ENCODE measurements at places on chromosomes 16 and 17. TPM values are rescaled to one million over a fixed set of nuclear protein-coding genes. Genes with fewer than 3 reads are reported as not detected.

GRCh38 chr16:54098247-54098646 lies 188.3 kb downstream of the IRX3 start:
- DNase-seq, result no peak
- no peak overlapping the region for H3K4me3 ChIP-seq
- peaks cover 2% of the 10 kb centered on the region for H3K36me3 ChIP-seq
- no peaks in the 10 kb centered on the region for H3K27me3 ChIP-seq

DNA sequence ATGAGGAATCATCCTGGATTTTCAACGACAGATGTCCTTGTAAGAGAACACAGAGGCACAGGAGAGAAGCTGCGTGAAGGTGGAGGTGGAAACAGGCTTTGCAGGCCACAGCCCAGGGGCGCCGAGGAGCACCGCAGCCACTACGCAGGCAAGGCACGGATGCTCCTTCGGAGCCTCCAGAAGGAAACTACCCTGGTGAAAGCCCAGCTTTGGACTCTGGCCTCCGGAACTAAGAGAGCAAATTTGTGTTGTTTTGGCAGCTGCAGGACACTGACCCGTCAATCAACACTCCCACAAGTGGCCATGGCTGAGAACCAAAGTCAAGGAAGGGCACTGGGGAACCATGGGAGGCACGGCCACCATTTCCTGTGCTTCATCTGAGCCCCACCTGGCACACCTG lies 3.4 kb downstream of the ARL16 start:
- no peak for DNase-seq
- no peaks in the 10 kb centered on the region for H3K27me3 ChIP-seq
- H3K27ac ChIP-seq, result peak overlapping the region; percentile 23

GRCh38 chr16:87635541-87636049 lies 33.3 kb downstream of the JPH3 start:
- H3K4me1 ChIP-seq, result peaks cover 10% of the 10 kb centered on the region
- peaks cover 36% of the 10 kb centered on the region for H3K27me3 ChIP-seq
- no peak for DNase-seq
- H3K27ac ChIP-seq, result no peak overlapping the region
- no peak overlapping the region for H3K4me3 ChIP-seq

DNA sequence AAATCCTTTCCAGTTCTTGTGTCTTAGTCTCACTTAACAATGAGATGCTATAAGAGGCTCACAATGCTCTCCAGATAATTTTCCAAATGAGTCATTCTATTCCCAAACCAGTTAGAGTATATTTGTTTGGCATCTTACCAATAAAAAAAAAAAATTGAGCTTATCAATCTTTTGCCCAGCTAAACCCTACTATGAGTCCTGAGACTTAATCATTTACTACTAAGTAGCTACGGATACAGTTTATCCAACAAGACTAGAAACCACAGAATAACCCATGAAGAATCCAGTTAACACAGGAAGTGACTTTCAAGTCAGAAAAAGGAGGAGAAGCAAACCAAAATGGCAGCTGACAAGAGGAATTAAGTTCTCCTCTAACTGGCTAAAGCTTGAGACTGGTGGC lies 330.3 kb upstream of the XYLT1 start:
- no peak for DNase-seq
- no peaks in the 10 kb centered on the region for H3K36me3 ChIP-seq
- no peaks in the 10 kb centered on the region for H3K27me3 ChIP-seq
- H3K4me3 ChIP-seq, result no peak overlapping the region

GRCh38 chr17:20988896-20989295 lies 53.9 kb downstream of the USP22 start:
- H3K36me3 ChIP-seq, result peaks cover 9% of the 10 kb centered on the region
- H3K4me1 ChIP-seq, result peaks cover 40% of the 10 kb centered on the region
- no peaks in the 10 kb centered on the region for H3K27me3 ChIP-seq
- no peak for DNase-seq
- no peak overlapping the region for H3K4me3 ChIP-seq

GRCh38 chr17:37179893-37180292 lies 195.9 kb upstream of the C17orf78 start:
- no peak overlapping the region for H3K4me3 ChIP-seq
- DNase-seq, result no peak
- H3K27ac ChIP-seq, result peak overlapping the region; percentile 59
- peaks cover 11% of the 10 kb centered on the region for H3K36me3 ChIP-seq
- H3K4me1 ChIP-seq, result peaks cover 52% of the 10 kb centered on the region

- no peaks in the 10 kb centered on the region for H3K27me3 ChIP-seq
- peaks cover 14% of the 10 kb centered on the region for H3K36me3 ChIP-seq
- DNase-seq, result no peak
- H3K27ac ChIP-seq, result no peak overlapping the region
- H3K4me3 ChIP-seq, result no peak overlapping the region
Observed at GRCh38 chr17:21535686-21536375, 156.5 kb upstream of the KCNJ18 start.

DNA sequence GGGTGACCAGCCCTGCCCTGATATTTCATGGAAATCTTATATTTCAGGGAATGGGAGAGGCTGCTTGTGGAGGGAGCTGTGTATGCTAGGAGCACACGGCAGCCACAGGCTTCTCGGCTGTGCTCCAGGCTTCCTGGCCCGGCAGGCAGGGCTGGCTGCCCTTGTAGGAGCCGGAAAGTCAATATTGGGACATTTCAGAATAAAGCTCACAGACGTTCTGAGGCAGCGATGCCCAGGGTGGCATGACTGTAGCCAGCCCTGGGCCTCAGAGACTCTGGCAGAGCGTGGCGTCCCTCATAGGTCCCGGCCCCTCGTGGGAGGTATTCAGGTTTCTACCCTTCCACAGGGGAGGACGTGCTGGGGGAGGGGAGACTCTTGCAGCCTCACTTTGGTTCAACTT lies 65.7 kb downstream of the BANP start:
- peaks cover 26% of the 10 kb centered on the region for H3K36me3 ChIP-seq
- H3K4me1 ChIP-seq, result peaks cover 44% of the 10 kb centered on the region
- DNase-seq, result no peak
- no peaks in the 10 kb centered on the region for H3K27me3 ChIP-seq

DNA sequence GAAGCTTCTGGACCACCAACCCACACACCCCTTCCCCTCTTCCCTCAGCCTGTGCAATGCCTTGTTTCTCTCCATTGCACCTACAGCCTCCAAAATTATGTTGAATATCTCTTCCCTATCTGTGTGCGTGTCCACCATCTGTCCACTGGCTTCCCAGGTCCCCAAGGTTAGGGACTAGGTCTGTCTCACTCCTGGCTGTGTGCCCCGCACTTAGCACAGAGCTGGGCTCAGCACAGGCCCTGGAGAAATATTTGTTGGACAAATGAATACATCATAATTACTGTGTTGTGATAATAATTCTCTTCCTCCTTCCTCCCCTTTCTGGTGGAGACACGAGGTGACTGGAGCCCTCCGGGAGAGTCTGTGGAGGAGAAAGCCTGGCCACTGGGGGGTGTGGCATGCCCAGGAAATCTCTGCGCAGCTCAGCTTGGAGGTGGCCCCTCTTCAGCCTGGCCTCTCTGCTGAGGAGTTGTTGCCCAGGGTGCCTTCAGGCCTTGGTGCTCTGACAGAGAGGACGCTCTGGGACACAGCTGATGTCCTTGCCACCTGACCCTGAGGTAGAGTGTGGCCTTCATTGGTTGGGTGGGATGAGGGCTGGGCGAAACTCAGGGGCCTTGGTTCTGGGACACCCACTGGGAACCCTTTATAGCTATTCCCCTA lies 3.3 kb upstream of the BRD7 start:
- H3K27ac ChIP-seq, result no peak overlapping the region
- peaks cover 15% of the 10 kb centered on the region for H3K4me1 ChIP-seq
- no peaks in the 10 kb centered on the region for H3K36me3 ChIP-seq
- H3K4me3 ChIP-seq, result no peak overlapping the region

GRCh38 chr17:76176701-76177574 lies 35.9 kb upstream of the FOXJ1 start:
- H3K27me3 ChIP-seq, result no peaks in the 10 kb centered on the region
- no peaks in the 10 kb centered on the region for H3K4me1 ChIP-seq
- H3K36me3 ChIP-seq, result no peaks in the 10 kb centered on the region
- no peak overlapping the region for H3K4me3 ChIP-seq
- no peak overlapping the region for H3K27ac ChIP-seq
- DNase-seq, result no peak

DNA sequence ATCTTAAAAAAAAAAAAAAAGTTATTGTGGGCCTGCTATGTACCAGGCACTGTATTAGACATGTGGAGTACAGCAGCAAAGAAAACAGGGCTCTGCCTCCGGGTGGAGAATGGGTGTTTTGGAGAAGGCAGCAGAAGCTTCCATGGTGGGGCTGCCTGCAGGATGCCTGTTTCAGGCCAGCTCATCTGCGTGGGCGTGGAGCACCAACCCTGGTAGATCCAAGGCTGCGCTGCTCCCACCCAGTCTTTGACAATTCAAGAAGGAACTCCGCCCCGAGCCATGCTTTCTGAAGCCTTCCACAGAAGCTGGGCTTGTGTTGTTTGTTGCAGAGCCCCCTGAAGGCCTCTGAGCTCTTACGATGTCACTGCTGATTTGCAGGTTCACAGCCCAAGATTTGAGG lies 23.2 kb upstream of the CACNG1 start:
- H3K36me3 ChIP-seq, result no peaks in the 10 kb centered on the region
- no peak overlapping the region for H3K4me3 ChIP-seq
- DNase-seq, result no peak

DNA sequence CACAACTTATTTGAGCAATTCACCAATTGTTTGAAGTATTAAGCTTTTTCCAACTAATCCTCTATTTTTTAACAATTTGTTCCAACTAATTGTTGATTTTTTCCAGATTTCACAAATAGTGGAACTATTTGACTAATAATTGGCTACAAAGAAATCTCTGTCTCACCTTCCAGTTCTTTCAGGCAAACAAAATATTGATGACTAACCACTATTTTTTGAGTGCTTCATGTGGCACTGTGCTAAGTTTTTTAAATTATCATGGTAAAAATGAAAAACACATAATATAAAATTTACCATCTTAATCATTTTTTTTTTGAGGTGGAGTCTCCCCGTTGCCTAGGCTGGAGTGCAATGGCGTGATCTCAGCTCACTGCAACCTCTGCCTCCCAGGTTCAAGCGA lies 24.6 kb upstream of the GRIN2A start:
- no peaks in the 10 kb centered on the region for H3K27me3 ChIP-seq
- DNase-seq, result no peak
- H3K27ac ChIP-seq, result no peak overlapping the region
- H3K4me3 ChIP-seq, result no peak overlapping the region
- H3K4me1 ChIP-seq, result no peaks in the 10 kb centered on the region

DNA sequence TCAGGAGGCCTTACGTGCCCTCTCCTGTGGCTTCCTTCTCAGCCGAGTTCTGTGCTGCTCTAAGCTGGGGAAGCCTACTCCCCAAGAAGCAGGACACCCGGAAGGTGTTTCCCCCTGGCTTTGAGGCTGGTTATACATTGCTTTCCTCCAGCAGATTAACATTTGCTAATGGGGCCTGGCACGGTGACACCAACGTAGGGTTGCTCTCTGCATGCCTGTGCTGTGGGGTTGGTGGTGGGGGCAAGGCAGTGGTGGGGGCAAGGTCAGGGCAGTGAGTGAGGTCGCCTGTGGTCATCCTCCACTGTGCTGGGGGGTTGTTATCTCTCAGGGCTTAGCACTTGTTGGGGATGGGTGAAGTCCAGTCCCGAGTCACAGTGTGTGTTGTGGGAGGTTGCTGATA lies 4.2 kb downstream of the USP6 start:
- H3K4me3 ChIP-seq, result no peak overlapping the region
- H3K4me1 ChIP-seq, result peaks cover 2% of the 10 kb centered on the region
- H3K27ac ChIP-seq, result no peak overlapping the region
- DNase-seq, result no peak
- H3K27me3 ChIP-seq, result peaks cover 5% of the 10 kb centered on the region
- H3K36me3 ChIP-seq, result no peaks in the 10 kb centered on the region

DNA sequence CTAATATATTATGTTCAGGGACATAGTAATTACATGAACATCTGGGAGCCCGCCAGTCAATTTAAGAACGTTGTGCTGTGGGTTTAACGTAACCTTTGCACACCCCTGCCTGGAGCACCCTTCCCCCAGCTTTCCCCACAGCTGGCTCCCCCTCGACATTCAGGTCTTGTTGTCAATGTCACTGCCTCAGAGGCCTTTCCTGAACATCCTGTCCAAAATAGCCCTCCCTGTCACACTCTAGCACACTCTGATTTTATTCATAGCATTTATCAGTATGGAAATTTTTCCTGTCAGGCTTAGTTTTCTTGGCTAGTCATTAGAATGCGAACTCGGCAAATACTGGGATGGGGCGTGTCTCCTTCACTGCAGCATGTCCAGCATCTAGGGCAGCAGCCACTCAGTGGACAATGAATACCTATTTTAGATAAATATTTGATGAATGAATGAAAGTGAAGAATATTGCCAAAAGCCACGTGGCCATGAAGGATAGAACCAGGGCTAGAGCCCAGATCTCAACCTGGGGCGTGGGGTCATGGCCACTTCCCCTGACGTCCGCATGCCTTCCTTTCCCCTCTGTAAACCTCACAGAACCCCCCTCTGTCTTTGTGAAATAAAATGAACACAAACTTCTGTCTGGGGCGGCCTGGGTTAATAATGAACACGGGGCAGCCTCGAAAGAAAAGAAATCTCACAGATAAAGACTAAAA lies 10.5 kb downstream of the PIK3R6 start:
- H3K4me3 ChIP-seq, result peak overlapping the region; percentile 15
- DNase-seq, result no peak
- H3K27ac ChIP-seq, result peak overlapping the region; percentile 93
- no peaks in the 10 kb centered on the region for H3K36me3 ChIP-seq

- no peak for DNase-seq
- H3K27me3 ChIP-seq, result no peaks in the 10 kb centered on the region
- H3K27ac ChIP-seq, result peak overlapping the region; percentile 92
- peaks cover 34% of the 10 kb centered on the region for H3K4me1 ChIP-seq
Observed at GRCh38 chr17:38797828-38798227, 1.5 kb downstream of the PIP4K2B start.

DNA sequence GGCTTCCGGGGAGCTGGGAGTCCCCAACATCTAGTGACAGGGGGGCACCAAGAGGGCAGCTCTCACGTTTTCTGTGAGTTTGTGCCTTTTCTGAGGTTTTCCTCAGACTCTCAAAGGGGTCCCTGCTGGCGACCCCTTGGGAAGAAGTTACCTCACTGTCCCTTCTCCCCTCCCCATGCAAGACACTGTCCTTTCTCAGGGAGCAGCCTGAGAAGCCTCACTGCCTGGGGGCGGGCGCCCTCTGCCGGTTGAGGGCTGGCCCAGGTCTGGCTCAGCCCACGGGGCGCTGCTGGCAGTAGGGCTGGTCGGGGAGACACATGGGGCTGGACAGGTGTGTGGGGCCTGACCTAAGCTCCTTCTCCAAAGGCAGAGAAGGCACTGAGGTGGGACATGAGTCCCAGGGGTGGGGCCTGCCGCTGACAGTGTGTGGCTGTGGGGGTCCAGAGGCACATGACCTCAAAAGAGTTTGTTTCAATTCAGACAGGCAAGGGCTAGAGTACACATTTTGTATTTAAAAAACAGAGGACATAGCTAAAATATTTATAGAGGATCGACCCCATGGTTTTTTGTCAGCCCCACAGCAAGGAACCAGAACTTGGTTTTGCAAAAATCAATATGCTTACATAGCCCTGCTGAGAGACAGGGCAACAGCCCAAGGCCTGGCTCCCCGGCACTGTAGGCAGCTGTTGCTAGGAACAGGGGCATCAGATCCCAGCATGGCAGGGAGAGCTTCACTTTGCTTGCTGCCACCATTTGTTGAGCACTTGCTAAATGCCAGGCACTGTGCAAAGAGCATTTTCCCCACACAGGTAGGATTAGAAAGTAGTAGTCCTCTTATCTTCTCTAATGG lies 18.5 kb upstream of the ALDH3A1 start:
- H3K4me1 ChIP-seq, result peaks cover 2% of the 10 kb centered on the region
- H3K4me3 ChIP-seq, result no peak overlapping the region
- H3K27ac ChIP-seq, result no peak overlapping the region
- H3K27me3 ChIP-seq, result no peaks in the 10 kb centered on the region
- peak; percentile 94 for DNase-seq

Gene NOTUM
- total RNA-seq, result not detected

Gene ASPHD1
- total RNA-seq, result 1.2 TPM

Gene CCL16
- total RNA-seq, result not detected

Gene TMED6
- total RNA-seq, result 0.94 TPM

Gene ADORA2B
- 8.9 TPM for total RNA-seq

Gene KRTAP4-4
- not detected for total RNA-seq

Gene SOST
- total RNA-seq, result not detected

Gene TCAP
- total RNA-seq, result 1.3 TPM

Data from osteocyte (in vitro differentiated cells).